DMS53 (cell line): ENCODE measurements at places on chromosomes 7 and 10.
A peak's percentile ranks its signal among the peaks of the same experiment; 100 is the strongest.

GRCh38 chr7:151720280-151720679, 156.6 kb downstream of the PRKAG2 start:
- no peak for DNase-seq

DNA sequence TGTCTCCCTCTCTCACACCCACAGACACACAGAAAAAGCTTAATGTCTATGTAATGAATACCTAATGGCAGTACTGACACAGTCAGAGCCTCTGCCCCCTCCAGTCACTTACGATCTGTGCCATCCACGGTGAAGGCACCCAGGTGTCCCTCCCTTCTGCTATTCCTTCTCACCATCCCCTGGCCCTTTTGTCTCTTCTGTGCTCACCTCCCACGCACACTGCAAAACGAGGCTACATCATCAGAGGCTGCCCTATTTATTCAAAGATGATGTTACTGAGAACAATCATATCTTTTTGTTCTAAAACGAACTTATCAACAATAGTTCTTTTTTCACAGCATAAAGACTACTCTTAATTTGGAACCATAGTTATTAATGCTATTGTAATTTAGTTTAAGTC, 246.9 kb upstream of the MKLN1 start:
- DNase-seq, result no peak

GRCh38 chr10:82399850-82400249, 524.9 kb downstream of the NRG3 start:
- no peak for DNase-seq

DNA sequence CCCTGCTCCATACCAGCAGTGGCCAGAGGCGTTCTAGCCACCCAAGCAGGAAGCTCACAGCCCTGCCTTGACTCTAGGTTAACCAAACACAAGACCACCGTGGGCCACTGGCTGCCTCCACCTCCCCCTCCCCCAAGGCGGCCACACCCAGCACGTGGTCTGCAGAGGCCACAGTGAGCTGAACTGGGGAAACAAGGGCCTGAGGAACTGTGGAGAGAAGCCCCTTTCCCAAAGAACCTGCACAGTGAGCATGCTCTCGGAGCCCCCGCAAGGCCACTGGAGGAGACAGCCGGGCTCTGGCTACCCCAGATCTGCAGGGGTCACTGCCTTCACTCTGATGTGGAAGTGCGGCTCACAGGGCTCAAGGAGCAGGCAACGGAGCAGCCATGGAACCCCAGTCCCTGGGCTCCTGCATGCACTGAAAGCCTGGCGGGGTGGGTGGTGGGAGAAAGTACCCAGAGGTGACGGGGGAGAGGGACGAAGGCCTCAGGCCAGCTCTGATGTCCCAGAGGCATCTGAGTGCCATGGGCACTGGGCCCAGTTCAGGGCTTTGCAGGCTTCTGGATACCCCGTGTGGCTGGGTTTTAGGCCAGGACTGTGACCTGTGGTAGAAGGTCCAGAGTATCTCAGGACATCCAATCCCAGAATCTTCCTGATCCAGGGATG, 189.2 kb downstream of the EBF3 start:
- DNase-seq, result no peak

- DNase-seq, result peak; percentile 9
Observed at GRCh38 chr7:114851406-114852061, 70.4 kb upstream of the MDFIC start.
